ENCODE measurements at places on chromosomes 7 and 10.

DNA sequence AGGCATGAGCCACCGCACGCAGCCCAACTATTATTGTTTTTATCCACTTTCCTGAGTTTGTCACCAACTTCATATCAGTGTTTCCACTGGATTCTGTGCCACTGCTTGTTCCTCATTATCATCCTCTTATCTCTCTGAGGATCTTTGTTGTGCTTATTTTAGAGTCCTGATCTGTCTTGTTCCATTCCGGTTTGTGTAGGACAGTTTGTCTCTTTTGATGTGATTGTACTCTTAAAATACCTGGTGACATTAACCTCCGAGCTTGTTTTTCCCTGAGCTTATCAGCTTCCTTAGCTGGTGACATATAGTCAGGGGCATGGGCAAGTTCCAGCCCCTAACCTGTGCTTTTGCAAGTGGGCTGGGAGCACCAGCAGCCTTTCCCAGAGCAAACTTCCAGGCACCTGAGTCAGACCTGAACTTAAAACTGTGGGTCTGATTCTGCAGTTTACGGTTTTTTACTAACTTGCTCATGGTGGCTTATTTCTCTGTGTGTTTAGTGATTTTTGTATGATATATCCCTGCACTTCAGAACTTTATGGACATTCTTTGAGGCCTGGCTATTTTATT is 23.1 kb upstream of the FMC1 start:
- no peak for DNase-seq

DNA sequence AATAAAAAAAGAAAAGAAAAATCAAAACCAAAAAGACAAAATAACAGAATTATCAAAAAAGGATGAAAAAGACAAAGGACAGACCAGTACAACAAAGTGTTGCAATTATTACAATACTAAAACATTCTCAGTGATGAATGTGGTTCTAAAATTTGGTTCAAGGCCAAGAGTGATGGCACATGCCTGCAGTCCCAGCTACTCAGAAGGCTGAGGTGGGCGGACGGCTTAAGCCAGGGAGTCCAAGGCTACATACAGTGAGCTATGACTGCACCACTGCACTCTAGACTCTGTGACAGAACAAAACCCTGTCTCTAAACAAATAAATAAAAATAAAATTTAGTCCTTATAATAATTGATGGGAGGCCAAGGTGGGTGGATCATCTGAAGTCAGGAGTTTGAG is 14.5 kb downstream of the BAZ1B start:
- DNase-seq: no peak

- DNase-seq: no peak
These were observed 134.9 kb downstream of the SFMBT2 start for GRCh38 chr10:7275761-7276440.

DNA sequence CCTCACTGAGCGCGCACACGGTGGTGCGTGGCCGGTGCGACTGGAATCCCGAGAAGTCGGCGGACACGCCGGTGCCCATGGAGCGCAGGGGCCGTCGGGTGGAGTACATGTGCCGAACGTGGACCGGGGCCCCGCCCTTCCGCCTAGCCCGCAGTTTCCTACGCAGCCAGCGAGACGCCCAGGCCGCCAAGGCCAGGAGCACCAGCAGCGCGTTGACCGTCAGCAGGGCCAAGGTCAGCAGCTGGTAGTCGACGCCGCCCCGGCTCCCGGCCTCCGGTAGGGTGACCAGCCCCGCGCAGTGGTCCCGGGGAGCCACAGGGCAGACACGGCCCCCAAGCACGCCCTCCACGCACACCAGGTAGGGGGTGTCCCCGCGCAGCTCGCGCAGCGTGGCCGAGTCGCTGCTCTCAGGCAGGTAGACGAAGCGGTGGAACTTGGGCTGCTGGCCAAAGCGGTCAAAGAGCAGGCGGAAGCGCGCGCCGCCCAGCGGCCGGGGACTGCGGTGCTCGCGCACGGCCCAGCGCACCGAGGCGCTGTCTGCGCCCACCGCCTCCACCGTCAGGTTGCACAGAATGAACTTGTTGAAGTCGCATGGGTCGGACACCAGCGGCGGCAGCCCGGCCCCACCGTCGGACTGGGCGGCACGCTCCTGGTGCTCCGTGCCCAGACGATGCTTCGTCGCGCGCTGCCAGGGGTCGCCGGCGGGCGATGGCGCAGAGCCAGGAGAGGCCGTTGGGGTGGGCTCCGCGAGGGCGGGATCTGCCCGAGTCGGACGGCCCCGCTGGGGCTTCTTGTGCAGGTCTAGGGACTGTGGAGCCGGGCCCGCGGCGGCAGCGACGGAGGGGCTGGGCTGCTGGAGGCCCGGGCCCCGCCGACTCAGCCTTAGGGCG is 2.2 kb downstream of the TRIL start:
- DNase-seq: no peak

- DNase-seq: no peak
These were observed 7.1 kb upstream of the ZMIZ1 start for GRCh38 chr10:79061441-79062315.

GRCh38 chr7:3649678-3650440 is 348.8 kb downstream of the SDK1 start:
- DNase-seq: no peak

GRCh38 chr7:155861480-155861868 is 49.2 kb upstream of the SHH start:
- DNase-seq: no peak

GRCh38 chr7:136183981-136184380 is 206.8 kb upstream of the MTPN start:
- DNase-seq: no peak

Data from activated CD8-positive, alpha-beta memory T cell treated with anti-CD3 and anti-CD28 coated beads for 1 hour (primary cell).